IPS DF 19.7 (cell line): ENCODE measurements at places on chromosomes 6 and 20.

- DNase-seq: no peak
Observed at GRCh38 chr6:100426241-100426640, 38.5 kb downstream of the SIM1 start.

- DNase-seq: no peak
Observed at GRCh38 chr6:38776515-38776914, 61.4 kb downstream of the DNAH8 start.

DNA sequence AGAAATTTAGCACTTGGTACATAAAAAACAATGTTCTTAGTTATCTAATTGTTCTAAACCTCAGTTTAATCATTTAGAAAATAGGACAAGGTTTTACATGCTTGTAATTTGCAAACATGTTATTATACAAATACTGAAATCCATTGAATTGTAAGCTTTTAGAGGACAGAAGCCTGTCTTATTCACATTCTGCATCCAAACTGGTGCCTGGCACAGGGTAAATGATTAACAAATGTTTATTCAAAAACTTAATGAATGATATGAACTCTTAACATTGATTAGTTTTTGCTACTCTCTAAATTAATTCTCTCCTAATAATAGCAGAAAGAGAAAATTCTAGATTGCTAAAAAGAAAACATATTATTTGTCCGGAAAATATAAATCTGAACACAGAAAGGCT is 58.4 kb upstream of the MCM9 start:
- DNase-seq: no peak

DNA sequence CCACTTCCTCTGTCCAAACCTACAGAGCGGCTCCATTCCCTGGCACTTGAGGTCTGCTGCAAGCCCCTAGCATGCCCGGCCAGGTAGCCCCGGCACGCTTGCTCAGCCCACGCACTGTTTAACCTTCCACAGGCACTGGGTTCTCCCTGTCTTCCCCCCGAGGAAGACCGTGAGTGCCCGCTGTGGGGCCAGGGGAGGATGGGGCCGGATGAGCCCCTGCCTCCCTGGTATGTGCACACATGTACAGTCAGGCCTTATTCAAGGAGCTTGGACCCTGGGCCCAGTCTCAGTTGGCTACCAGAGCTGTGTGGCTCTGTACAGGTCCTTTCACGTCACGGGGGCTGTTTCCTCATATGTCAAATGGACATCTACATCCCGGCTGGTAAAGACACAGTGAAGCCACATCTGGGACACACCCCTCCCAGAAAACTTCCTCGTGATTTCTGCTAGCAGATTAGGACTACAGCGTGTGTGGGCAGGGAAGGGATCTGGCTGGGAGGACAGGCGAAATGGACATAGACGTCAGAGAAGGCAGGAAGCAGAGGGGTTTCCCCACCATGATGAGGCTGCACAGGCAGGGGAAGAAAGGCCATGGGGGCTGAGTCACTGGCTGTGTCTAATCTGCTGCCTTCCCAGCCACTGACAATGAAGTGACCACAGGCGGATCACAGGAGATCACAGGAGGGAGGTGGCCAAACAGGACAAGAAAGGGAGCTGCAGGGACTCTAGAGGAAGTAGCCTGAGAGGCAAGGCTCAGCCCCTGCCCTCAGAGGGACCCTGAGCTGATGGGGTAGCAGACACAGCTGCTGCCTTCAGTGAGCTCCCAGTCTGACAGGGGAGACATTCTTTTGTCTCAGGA is 62.9 kb downstream of the MRPL14 start:
- DNase-seq: no peak

- DNase-seq: no peak
Observed at GRCh38 chr6:167993169-167993568, 4.3 kb upstream of the KIF25 start.

DNA sequence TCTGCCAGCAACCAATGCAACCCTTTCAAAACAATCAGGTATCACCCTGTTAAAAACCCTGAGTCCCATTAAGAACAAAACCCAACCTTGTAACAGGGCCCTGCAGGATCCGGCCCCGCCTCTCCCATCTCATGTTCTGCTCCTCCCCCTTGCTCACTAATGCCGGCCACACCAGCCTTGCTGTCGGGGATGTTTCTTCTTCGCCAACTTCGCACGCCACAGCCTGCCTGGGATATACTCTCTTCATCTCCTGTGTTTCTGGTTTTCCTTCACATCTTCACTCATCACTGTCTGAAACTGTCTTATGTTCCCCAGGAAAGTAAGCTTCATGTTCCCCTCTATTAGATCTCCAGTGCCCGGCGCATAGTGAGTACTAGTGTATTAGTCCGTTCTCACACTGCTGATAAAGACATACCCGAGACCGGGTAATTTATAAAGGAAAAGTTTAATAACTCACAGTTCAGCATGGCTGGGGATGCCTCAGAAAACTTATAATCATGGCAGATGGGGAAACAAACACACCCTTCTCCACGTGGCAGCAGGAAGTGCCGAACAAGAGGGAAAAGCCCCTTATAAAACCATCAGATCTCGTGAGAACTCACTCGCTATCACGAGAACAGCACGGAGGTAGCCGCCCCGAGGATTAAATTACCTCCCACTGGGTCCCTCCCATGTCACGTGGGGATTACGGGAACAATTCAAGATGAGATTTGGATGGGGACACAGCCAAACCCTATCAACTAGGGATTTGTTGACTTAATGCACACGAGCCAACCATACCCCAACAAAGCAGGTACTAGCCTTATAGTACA is 5.1 kb downstream of the TP53RK start:
- DNase-seq: no peak

GRCh38 chr20:62487561-62488354 is 12.0 kb upstream of the GATA5 start:
- no peak for DNase-seq

DNA sequence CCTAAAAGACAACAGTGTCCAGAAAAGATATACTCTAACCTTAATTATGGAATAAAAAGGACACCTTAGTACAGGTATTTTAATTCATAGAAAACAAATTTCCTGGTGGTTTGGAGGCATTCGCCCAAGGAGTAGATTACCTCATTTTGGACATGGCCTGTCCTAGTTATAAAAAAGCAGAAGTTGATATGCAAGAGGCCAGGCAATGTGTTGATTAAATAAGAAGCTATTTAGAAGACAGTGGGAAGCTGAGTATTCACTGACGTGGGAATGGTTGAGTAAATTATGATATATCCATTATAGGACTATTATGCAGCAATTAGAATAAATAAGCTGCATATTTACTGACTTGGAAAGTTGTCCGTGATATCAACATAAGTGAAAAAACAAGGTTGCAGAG is 314.9 kb downstream of the ALDH8A1 start:
- no peak for DNase-seq

GRCh38 chr20:19976595-19977372 is 40.4 kb upstream of the NAA20 start:
- no peak for DNase-seq

- DNase-seq: no peak
Observed at GRCh38 chr6:80793411-80793810, 686.9 kb downstream of the BCKDHB start.

DNA sequence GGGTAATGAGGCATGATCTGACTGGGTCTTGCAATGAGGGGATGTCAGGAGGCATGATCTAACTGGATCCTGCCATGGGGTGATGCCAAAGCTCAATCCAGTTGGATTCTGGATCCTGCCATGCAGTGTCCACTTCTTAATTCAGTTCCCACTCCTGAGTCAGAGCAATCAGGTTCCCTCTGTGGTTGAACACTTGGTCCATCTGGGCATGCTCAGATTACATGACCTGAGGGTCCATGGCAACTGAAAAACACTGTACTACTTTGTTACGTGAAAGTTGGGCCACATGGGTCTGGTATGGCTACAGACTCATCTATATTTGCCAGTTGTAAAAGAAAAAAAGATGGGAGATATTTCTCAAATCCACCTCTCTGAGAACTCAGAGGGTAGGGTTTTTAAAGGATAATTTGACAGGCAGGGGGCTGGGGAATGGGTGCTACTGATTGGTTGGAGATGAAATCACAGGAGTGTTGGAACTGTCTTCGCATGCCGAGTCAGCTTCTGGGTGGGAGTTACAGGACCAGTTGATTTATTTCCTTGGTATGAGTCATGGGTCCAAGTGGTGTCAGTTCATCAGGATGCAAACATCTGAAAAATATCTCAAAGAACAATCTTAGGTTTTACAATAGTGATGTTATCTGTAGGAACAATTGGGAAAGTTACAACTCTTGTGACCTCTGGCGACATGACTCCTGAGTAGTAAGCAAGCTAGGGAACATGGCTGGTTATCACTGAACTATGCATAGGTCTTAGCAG is 21.6 kb downstream of the C6orf163 start:
- no peak for DNase-seq

DNA sequence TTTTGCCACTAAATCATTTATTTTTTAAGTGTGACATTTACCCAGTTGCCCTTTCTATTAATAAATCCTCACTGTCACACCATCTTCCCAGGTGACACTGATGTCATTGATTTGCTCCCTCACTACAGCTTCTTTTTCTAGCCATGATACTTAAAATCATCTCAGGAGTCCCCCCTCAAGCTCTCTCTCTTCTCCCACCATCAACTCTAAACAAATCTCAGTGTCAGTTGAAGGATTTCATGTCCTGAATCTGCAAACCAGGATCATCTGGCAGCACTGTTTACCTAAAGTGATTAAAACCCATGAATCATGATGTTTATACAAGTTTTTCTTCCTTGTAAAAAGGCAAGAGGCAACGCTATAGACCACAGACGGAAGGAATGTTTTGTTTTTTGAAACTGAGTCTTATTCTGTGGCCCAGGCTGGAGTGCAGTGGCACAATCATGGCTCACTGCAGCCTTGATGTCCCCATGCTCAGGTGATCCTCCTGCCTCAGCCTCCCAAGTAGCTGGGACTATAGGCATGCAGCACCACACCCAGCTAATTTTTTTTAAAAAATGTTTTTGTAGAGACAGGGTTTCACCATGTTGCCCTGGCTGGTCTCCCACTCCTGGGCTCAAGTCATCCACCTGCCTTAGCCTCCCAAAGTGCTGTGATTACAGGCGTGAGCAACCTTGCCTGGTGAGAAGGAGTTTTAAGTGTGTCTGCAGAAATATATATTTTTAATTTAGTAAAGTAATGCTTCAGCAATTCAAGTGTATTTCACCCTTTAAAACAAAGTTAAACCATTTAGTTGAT is 30.1 kb upstream of the SH3BGRL2 start:
- no peak for DNase-seq

DNA sequence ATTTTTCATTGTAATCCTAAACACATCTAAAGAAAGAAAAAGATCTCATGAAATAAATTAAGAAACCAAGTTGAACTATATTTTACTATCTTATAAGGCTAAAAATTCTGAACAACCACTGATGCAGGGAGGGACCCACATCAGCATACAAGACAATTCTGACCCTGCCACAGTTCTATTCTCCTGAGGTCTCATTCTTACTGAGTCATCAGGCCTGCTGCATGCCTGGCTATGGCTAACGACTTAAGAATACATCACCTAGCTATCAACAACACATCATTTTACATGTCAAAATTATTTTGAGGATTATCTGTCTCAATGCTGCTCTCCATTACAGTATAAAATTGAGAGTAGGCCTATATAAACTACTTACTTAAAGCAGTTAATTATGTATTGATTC is 52.9 kb downstream of the FBXL4 start:
- DNase-seq: no peak

DNA sequence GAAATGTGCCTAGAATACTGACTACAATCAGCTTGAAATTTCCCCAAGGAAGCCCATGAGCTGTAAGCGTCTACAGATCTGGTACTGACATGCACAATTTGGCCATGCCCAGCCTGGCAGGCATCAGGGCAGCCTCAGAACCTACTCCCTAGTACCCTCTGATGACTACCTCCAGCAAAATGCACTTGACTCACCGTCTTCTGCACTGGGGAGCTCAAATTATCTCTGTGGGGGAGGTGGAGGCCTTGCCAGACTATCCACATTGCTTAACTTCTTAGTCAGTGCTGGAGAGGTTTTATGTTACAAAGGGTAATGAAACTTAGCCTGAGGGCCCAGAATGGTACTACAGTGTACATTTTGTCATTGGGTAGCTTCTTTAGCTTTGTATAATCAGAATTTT is 126.0 kb upstream of the ADGRF1 start:
- DNase-seq: no peak

- DNase-seq: no peak
Observed at GRCh38 chr6:150606647-150607328, 7.1 kb downstream of the PLEKHG1 start.

- DNase-seq: no peak
Observed at GRCh38 chr6:93992976-93993375, 573.6 kb upstream of the EPHA7 start.

GRCh38 chr6:157994125-157994795 is 12.6 kb downstream of the SYNJ2 start:
- DNase-seq: no peak

- no peak for DNase-seq
Observed at GRCh38 chr6:131629651-131630050, 1.6 kb upstream of the MED23 start.

DNA sequence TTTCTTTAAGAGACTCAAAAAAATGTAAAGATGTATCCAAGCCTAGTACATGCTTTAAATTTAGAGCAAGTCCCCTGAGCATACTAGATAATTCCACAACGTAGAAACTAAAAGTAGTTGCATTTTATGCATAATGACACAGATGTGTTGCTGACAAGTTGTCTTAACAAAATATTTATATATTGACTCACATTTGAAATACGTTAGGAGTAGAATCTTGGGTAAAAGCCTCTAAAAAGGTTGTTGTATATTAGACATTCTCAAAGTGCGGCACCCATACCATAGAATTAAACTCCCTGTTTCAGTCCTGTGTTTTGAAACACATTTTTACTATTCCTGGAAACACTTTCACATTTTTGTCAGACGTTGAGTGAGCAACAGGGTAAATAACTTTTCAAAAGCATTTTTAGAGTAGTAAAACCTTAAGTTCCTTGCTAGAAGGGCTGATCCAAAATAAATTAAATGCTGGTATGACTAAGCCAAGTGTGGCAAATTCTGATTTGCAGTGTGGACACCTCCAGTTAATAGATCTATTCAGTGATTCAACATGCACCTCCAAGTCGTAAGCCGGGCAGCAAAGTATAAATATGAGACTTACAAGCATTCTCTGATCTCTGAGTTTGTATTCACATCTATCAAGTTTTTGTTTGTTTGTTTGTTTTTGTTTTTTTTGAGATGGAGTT is 97.5 kb downstream of the GMDS start:
- DNase-seq: no peak

DNA sequence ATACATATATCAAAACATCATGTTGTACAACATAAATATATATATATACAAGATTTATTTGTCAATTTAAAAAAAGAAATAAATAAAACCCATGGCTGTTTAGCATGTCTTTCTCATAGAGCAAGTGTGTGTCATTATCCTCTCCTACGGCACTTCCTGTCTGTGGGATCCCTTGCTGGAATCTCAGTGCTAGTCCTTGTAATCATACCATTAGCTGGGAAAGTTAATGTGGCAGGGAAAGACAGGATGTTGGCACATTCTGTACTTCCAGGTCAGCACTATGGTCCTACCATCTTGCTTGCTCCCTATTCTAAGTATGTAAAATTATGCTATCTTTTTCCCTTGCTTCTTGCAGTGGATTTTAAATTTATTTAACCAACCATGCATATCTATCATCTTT is 9.5 kb upstream of the SLC17A3 start:
- DNase-seq: no peak

GRCh38 chr6:149060300-149060984 is 257.1 kb upstream of the TAB2 start:
- no peak for DNase-seq
